ENCODE measurements at places on chromosomes 5 and 9.

GRCh38 chr9:113462781-113463286 is 693 bp upstream of the RGS3 start:
- DNase-seq: no peak

- no peak for DNase-seq
Measured at GRCh38 chr9:128081056-128081455, 13.0 kb downstream of the SLC25A25 start.

DNA sequence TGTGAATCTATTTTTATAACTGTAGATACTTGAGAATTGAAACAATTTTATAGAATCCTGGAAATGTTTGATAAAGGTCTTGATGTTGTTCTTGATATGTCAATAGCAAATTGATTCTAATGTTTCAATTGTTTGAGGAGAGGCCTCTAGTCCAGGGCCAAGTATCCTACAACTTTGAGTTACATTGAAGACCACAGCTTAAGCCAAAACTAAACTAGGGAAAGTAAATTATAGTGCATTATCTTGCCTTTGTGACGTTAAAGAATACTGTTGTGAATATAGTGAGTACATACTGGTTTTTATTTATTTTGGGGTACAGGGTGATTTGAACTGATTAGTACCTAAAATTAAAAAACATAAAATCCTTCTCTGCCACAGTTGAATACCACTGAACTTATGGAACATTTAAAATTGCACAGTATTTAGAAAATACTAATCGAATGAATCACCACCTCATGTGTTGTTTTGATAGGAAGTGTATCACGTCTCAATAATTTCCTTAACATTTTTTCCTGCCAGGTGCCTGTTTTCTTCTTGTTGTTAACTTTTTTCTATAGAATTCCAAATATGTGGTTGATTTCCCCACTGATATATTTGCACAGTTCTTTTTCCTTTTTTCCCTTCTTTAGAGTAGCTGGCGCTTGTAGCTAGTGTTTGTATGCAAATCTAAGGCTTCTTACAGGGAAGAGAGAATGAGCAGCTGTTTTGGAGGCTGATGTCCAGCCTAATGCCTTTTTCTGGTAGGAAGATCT is 12.5 kb downstream of the ARHGEF28 start:
- DNase-seq: no peak

DNA sequence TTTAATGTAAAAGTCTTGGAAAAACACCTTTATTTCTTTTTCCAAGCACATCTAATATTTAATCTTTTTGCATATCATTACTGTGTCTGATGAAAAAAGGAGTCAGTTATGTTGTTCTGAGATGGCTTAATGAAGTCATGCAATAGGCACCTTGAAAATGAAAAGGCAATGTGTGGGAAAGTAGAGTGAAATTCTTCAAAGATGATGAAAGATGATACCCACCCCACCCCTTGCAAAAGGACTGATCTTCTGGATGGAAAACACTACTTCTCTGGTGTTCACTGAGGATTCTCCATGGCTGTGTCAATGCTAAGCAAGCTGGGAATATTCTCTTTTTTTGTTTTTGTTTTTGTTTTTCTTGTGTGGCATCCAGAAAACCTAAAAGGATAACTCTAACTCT is 47.9 kb upstream of the TRPC7 start:
- DNase-seq: no peak

DNA sequence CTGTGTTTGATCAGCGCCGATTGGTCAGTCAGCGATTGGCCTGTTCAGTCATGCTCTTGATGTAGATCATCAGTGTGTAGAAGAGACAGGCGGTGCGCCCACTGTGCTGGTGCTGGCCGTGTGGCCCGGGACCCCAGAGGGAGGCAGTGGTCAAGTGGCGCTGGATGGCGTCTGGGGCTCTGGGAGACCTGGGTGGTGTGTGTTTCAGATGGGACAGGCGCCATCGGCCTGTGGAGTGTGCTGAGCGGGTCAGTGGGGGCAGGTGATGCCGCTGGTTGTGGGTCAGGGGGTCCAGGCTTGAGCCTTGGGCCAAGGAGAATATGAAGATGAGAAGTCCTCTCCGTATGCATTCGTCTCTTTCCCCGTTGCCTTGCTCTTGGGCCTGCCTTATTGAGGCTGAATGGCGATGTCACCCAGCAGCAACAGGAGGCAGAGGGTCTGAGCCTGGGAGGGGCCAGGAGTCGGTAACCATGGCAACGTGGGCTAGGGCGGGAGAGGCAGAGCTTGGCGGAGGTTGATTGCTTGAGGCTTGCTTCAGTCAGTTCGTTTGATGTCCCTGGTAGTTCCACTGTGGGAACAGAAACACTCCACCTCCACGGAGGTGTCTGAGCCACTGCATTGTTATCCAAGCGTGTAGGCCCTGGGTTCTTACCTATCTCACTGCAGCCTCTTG is 117.8 kb upstream of the CACNA1B start:
- DNase-seq: no peak

- DNase-seq: no peak
Measured at GRCh38 chr9:78493166-78493742, 196.3 kb downstream of the PSAT1 start.

DNA sequence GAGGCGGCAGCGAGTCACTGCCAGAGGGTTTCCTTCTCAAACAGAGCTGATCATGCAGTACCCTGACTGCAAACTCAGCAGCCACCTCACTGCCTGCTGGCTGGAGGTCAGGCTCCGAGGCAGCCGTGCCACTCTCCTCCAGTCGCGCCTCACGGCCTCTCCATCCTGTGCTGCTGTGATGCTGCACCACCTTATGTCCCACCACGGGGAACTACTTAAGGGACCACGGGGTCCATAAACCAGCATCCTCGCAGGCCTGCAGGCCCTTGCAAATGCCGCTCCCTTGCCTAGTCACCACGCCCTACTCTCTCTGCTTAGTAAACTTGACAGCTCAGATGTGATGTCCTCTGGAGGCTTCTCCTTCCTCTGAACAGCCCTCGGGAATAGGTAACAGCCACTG is 99.2 kb downstream of the CRB2 start:
- DNase-seq: no peak

- DNase-seq: no peak
Measured at GRCh38 chr5:135608761-135609443, 30.1 kb upstream of the CXCL14 start.

- DNase-seq: no peak
Measured at GRCh38 chr9:76652894-76653293, 111.3 kb upstream of the PCA3 start.

- DNase-seq: no peak
Measured at GRCh38 chr9:70392189-70392588, 22.3 kb downstream of the KLF9 start.

DNA sequence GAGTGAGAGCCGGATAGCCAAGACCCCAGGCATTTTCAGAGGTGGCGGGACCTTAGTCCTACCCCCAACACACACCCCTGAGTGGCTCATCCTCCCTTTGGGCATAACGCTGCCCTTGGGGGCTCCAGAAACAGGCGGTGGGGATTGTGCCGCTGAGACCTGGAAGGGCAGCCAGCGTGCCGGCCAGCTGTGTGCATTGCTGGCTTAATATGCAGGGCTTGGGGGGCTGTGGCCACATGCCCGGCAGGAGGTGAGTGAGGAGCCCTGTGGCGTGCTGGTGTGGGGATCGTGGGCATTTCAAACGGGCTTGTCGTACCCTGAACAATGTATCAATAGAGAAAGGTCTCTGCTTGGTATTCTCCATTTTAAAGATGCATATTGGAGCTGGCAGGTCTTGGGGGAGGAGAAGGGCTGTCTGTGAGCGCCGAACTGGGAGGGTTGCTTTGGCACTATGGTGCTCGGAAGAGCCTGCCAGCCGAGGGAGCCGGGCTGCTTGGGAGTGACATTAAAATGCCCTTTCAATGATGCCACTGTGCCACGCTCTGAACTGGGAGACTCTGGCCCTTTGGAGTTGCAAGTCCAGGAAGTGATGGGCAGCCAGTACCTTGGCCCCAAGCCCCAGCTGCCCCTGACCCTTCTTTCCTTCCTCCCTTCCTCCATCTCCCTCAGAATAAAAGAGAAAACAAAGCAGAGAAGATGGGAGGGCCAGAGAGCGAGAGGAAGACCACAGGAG is 11.2 kb upstream of the OLFM1 start:
- no peak for DNase-seq

GRCh38 chr9:133992780-133993634 is 883 bp upstream of the VAV2 start:
- DNase-seq: peak; percentile 77

DNA sequence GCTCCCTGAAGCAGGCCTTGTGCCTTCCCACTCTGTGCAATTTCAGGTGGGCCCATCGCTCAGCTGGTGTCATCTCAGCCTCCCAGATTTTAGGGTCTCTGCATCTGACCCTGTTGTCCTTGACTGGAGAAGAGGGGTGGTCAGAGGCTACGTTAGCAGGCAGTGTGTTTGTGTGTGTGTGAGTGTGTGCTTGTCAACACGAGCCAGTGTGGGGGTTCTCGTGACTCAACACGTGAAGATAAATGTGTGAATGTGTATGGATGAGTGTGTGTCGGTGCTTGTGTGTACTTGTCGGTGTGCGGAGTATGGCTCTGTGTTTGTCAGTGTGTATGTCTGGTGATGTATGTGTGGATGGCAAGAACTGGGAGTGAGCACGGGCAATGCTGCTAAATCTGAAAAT is 142.6 kb upstream of the KLF4 start:
- no peak for DNase-seq

DNA sequence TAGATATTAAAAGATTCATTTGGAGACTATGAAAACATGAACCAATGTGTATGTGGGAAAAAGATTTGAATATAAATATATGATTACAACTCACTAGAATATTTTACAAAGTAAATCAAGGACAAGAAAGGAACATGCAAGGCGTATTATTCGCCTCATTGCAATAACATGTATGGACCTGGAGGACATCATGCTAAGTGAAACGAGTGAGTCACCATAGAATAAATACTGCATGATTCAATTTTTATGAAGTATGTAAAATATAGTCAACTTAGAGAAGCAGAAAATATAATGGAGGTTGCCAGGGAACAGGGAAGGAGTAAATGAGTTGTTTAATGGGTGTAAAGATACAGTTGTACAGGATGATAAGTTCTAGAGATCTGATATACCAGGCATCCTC is 4.9 kb downstream of the TXNDC8 start:
- no peak for DNase-seq

GRCh38 chr5:175614861-175615260 is 43.0 kb upstream of the HRH2 start:
- no peak for DNase-seq

- no peak for DNase-seq
Measured at GRCh38 chr9:86731511-86732063, 215.7 kb downstream of the GAS1 start.

DNA sequence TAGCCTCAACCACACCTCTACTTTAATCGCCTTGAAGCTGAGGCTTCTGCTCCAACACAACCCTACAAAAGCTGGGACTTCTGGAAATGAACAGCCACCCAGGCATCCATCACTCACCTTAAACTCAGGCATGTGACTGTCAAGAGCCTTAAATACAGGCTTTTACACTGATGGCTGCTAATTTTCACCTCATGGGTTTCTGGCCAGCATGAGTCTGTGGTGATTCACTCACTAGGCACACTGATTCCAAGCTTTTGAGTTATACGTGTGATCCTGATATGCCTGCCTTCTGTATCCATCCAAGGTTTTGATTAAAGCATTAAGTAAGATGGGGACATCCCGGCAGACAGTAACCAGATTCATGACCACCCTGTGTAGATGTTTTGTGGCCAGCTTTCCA is 8.9 kb downstream of the NSUN2 start:
- DNase-seq: no peak

- DNase-seq: no peak
Measured at GRCh38 chr9:16712787-16713186, 157.7 kb downstream of the BNC2 start.

GRCh38 chr5:76209297-76209696 is 126.1 kb downstream of the SV2C start:
- no peak for DNase-seq

DNA sequence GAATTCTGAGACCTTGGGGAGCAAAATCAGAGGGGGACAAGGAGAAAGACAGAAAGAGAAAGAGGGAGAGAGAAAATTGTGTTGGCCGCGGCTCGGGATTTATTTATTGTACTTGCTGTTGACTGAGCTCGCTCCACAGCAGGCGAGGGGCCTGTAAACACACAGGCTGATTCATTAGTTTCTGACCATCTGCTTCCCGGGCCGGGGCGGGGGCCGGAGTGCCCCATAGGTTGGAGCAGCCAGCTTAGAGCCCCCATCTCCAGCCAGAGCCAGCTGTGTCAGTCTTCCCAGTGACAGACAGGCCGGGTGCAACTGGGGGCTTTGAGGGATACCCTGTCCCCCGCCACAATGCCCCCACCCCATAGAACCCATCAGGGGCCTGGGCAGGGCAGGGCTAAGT is 30.9 kb downstream of the NTNG2 start:
- DNase-seq: no peak

DNA sequence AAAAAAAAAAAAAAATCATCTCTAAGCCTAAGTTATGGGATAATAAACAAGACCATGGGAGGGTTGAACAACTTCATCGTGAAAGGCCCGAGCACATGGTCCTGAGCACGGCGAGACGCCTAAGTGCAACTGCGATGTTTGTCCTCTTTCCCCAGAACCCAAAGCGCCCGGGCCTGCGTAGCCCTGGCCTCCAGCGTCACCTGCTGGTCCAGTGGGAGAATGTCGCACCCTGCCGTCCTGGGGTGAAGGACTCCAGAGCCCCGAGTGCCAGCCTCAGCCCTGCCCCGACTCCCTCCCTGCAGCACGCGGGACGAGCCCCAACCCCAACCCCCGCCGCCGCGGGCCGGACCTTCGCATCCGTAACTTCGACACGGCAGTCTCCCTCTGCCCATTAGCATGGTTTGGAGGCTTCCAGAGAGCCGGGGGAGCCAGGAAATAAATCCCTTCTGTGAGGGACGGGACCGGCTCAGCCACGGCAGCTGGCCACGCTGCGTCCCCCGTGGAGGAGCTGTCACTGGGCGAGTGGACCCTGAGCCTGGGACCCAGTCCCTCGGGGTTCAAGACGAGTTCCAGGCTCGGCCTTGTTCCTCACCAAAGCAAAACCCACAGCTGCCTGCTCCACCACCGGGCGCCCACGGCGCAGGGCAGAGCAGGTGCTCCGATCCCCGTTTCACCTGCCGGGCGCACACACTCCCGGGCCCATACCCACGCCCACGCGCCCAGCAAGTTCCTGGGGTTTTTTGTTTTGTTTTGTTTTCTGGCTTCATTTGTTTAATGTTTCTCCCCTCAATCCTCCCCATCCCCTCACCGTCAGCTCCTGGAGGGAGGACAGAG is 132.5 kb upstream of the HAND1 start:
- peak; percentile 87 for DNase-seq

DNA sequence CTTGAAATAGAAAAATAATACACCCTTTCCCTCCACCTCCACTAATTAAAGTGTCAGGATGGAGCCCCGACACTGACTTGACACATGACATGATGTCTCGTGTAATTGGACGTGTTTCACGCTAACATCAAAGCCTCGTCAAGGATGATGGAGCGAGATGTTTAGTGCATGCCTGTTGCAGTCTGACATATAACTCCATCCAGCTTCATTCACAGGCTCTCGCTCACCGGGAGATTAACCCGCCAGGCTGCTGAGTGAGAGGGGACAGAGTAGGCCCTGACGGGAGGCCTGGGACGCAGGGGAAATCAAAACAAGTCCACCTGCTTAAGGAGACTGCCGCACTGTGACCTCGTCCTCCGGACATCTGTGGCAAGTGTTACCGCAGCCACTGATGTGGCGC is 263.5 kb downstream of the SLIT3 start:
- no peak for DNase-seq

- DNase-seq: no peak
Measured at GRCh38 chr5:54275361-54275760, 35.0 kb downstream of the ARL15 start.

GRCh38 chr5:172370237-172370640 is 84.1 kb downstream of the SH3PXD2B start:
- DNase-seq: no peak

- DNase-seq: peak; percentile 80
Measured at GRCh38 chr5:93620487-93621326, 37.7 kb downstream of the NR2F1 start.

Data from HuH-7.5 (cell line).